A172 (cell line): ENCODE measurements at places on chromosomes 16 and 17. TPM values are rescaled to one million over a fixed set of nuclear protein-coding genes. Genes with fewer than 3 reads are reported as not detected.

ATF7IP2 gene
- not detected in 2 replicates for total RNA-seq

CPNE7 gene
- 4.7 and 18.5 TPM in 2 replicates for total RNA-seq

CDH5 gene
- 0.29 TPM in 1 of 2 replicates, not detected in the other for total RNA-seq

ARL5C gene
- total RNA-seq = not detected in 2 replicates

HEATR9 gene
- total RNA-seq = not detected in 2 replicates

NQO1 gene
- total RNA-seq = 350 and 386 TPM in 2 replicates

TERB1 gene
- total RNA-seq = 0.07 TPM in 1 of 2 replicates, not detected in the other

COIL gene
- 28.0 and 28.8 TPM in 2 replicates for total RNA-seq

OTOA gene
- total RNA-seq = 0.09 TPM in 1 of 2 replicates, not detected in the other

RFWD3 gene
- total RNA-seq = 59.3 and 79.9 TPM in 2 replicates

PRM3 gene
- total RNA-seq = not detected in 2 replicates

GSG1L gene
- not detected in 2 replicates for total RNA-seq

PDF gene
- total RNA-seq = 44.3 and 68.4 TPM in 2 replicates

CIBAR2 gene
- 1.2 TPM in 1 of 2 replicates, not detected in the other for total RNA-seq

ENPP7 gene
- not detected in 2 replicates for total RNA-seq

TLCD2 gene
- total RNA-seq = 0.45 and 0.50 TPM in 2 replicates

LGALS9C gene
- not detected in 2 replicates for total RNA-seq

HAGHL gene
- total RNA-seq = 15.0 and 25.3 TPM in 2 replicates
